ENCODE measurements at places on chromosomes 6 and 20. TPM values are rescaled to one million over a fixed set of nuclear protein-coding genes. Genes with fewer than 3 reads are reported as not detected.

ARMC12 gene
- 0.32 TPM for total RNA-seq

TPMT gene
- 11.5 TPM for total RNA-seq

LAMA4 gene
- total RNA-seq: 569 TPM

CALHM4 gene
- total RNA-seq: not detected
